ENCODE measurements at places on chromosomes 11 and 22.

DNA sequence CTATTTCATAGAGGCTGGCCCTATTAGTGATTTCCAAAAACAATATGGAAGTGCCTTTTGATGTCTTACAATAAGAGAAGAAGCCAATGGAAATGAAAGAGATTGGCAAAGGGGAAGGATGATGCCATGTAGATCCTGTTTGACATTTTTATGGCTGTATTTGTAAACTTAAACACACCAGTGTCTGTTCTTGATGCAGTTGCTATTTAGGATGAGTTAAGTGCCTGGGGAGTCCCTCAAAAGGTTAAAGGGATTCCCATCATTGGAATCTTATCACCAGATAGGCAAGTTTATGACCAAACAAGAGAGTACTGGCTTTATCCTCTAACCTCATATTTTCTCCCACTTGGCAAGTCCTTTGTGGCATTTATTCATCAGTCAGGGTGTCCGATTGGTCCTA, 91.4 kb downstream of the CD44 start:
- no peak for DNase-seq

- no peak for DNase-seq
Measured at GRCh38 chr22:24153959-24154358, 27.3 kb upstream of the SUSD2 start.

GRCh38 chr11:32809313-32809712, 14.9 kb upstream of the CCDC73 start:
- peak; percentile 79 for DNase-seq

GRCh38 chr11:2531277-2531986, 86.6 kb downstream of the KCNQ1 start:
- DNase-seq, result peak; percentile 76

DNA sequence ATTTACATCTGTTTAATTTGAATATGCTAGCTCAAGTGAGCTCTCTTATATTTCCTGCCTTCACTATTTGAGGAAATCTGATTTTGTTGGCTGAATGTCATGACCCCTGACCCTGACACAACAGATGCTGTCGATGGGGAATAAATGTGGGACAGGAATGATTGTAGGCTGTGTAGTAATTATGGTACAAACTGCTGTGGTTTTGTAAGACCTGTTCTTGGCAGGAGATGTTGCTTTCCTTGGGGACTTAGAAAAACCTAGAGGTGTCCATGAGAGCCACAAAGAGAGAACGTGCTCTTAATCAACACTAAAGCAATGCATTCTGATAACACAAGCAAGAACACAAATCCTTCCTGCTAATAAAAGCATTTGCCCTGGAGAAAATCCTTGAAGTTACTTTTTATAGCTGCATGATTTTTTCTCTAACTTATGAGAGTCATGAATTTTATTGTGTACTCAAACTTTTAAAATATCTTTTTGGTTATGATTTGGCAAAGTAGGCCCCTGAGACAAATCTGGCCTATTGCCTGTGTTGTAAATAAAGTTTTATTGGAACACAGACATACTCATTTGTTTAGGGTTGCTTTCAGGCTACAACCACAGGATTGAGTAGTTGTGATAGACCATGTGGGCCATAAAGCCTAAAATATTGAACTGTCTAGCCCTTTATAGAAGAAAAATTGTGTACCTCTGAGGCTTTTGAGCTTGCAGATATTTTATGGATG, 90.2 kb downstream of the DDX10 start:
- no peak for DNase-seq

GRCh38 chr22:41834005-41834944, 1.4 kb downstream of the SREBF2 start:
- DNase-seq, result no peak

GRCh38 chr11:116990061-116990473, 108.2 kb downstream of the SIK3 start:
- DNase-seq, result peak; percentile 76

Measured in AG08395 (cell line).